ENCODE measurements at places on chromosomes 2 and 18.
A peak's percentile ranks its signal among the peaks of the same experiment; 100 is the strongest.

GRCh38 chr2:185227391-185227790 is 511.2 kb upstream of the FSIP2 start:
- no peak for DNase-seq

- no peak for DNase-seq
Observed at GRCh38 chr18:27847412-27847811, 329.5 kb downstream of the CDH2 start.

DNA sequence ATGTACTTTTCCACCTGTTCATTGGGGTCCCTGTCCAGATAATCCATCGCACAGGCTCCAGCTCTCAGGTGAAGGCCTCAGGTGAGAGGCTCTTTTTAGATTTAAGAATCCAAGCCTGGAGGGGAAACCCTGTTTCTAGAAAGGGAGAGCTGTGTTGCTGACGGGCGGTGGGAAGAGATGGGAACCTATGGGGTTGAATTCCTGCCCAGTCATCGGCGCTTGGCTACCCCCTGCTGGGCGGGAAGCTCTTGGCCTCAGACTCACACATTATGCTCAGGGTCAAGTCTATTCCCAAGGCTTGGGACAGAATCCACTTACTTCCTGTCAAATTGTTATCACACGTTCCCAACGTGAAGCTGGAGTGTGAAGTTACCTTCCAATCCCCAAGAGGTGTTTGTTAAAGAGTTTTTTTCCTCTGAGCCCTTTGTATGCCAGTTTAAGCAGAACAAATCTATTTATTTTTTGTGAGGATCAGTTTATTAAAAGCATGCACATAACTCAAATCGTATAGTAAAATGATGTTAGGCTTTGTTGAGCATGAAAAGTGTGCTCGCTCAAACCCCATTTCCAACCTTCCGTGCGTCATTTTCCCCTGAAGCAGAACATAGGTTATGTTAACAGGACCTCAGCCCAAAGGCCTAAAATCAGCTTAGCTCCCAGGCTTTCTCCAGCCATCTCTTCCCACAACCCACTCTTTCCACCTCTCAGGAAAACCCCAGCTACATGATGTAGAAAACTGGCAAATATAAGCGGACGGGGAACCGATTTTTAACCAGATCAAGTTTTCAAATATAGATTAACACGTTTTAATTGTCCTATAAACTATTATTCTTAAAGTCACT is 181.7 kb upstream of the ETAA1 start:
- DNase-seq: no peak

GRCh38 chr2:239275044-239275685 is 125.7 kb downstream of the HDAC4 start:
- DNase-seq: peak; percentile 60

DNA sequence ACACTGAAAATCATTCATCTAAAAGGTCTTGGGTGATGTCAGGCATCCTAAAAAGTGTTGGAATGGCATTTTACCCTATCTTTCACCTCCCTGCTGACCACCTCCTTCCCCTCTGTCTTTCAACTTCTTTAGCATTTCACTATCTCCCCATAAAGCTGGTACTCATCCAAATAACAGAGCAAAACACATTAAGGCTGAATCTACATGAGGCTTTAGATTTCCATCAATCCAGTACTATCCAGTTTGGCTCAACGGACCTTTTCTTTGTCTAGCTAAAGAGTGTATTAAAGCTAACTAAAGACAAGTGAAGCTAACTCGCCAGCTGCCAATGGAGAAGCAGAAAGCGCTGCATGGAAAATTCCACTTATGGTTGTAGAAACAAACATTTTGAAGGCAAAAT is 122.5 kb upstream of the NCKAP5 start:
- DNase-seq: no peak

GRCh38 chr2:23843051-23843976 is 83.6 kb downstream of the ATAD2B start:
- no peak for DNase-seq

DNA sequence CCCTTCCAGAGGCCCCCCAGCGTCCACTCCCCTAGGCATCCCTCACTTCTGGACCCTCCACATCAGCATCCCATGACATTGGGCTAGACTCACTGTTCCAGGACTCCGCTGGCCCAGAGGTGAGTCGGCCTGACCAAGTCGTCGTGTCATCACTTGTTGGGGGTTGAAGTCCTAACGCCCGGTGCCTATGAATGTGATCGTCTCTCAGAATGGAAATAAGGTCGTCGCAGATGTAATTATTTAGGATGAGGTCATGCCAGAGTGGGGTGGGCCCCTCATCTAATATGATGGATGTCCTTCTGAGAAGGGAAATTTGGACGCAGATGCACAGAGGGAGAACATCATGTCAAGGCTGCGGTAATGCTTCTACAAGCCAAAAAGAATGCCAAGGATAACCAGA is 142.7 kb downstream of the AGAP1 start:
- no peak for DNase-seq

GRCh38 chr18:48340560-48340959 is 68.6 kb downstream of the ZBTB7C start:
- no peak for DNase-seq

DNA sequence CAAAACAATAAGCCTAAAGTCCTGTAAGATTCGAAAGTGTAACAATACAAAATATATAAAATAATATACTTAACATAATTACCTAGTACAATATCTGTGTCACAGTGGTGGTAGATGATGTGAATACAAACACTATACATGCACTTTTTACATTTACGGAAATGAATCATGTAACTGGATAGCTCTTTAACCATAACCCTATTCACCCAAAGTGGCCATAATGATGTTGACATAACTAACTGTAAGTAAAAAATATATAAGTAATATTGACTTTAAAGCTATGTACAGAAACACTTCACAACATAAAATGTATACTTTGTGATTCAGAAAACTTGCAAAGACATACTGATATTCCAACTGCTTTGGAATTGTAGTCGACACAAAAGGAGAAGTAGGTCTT is 616.9 kb upstream of the SLC8A1 start:
- no peak for DNase-seq

DNA sequence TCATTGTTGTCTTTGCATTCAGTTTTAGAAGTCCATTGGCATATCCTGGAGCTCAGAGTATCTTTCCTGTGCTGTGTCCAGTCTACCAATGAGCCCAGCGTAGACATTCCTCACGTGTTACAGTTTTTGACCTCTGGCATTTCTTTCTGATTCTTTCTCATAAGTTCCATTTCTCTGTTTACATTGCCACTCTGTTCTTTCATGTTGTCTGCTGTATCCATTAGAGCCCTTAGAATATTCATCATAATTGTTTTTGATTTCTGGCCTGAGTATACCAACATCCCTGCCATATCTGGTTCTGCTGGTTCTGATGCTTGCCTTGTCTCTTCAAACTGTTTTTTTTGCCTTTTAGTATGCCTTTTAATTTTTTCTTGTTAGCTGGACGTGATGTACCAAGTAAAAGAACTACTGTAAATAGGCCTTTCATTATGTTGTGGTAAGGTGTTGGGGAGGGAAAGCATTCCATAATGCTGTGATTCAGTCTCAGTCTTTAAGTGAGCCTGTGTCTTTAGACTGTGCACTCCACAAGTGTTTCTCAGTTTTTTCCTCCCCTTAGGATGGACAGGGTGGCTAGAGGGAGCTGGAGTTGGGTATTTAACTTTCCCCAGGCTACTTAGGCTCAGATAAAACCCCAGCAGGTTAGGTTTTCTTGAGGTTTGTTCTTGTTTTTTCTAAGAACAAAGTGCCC is 35.6 kb downstream of the CEP192 start:
- no peak for DNase-seq

GRCh38 chr2:160836755-160837154 is 323.5 kb upstream of the TANK start:
- DNase-seq: no peak

DNA sequence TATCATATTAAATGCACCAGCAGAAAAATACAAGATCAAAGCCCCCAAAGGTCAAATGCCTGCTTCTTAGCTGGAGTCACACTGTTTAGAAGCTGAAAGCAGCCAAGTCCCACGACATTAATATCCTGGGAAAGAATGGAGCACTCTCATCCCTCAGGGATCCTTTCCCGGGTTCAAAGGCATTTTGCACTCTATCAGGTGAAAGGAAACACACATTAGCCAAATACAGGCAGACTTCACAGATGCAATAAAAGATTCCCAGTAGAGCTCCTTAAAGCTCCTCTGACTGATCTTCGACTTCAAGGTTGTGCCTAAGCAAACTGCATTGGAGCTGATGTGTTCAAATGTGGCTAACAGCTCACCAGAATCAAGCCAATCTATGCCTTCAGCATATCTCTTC is 158.4 kb downstream of the RNF152 start:
- DNase-seq: no peak

DNA sequence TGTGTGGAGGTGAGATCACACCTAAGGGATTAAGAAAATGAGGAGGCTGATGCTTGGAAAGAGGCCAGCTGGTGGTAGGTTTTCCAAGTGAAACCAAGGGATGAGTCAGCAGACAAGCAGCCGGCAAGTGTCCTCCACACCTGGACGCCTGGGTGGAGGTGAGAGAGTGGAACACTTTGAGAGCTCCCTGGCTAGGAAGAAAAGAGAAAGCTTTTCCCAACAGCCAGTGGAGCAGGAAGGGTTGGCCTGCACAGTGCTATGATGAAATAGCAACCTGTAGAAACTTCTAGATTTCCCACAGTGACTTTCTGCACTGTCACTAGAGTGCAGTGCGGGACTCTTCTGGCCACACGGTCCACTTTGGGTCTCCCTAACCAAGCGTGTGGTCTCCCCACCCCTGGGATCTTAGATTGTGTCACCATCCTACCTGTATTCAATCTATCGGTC is 19.6 kb upstream of the IL37 start:
- no peak for DNase-seq

GRCh38 chr18:32902568-32903330 is 129.9 kb upstream of the KLHL14 start:
- DNase-seq: no peak

GRCh38 chr18:48191494-48191893 is 217.7 kb downstream of the ZBTB7C start:
- DNase-seq: no peak

GRCh38 chr2:63555931-63556330 is 32.3 kb downstream of the WDPCP start:
- DNase-seq: no peak

DNA sequence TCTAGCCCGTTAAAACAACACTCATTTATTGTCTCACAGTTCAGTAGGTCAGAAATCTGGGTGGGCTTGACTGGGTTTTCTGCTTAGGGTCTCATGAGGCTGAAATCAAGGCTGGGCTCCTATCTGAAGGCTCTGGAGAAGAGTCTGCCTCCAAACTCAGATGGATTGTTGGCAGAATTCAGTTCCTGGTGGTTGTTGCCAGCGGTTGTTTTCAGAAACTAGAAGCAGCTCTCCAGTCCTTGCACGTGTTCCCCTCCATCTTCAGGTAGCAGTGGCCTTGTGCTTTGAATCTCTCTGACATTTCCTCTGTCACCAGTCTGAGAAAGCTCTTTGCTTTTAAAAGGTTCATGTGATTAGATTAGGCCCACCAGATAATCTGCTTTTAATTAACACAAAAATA is 20.1 kb upstream of the FN1 start:
- no peak for DNase-seq

DNA sequence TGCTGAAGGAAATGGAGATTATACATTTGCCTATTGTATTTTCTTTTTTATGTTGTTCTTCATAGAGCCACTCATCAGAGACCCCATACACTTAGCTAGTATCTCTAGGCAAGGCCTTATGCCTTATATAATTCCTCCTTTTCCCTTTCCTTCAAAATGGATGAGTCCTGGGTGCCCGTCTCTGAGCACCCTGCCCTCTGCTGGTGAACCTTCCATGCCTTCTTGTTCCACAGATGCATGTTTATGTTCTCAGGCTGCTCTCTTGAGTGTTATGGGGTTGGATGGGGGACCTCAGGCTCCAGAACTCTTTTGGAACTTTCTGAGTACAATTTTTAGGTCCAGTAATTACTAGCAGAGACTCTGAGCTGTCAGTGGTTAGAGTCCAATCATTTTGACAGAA is 368.6 kb upstream of the SPRED2 start:
- no peak for DNase-seq

DNA sequence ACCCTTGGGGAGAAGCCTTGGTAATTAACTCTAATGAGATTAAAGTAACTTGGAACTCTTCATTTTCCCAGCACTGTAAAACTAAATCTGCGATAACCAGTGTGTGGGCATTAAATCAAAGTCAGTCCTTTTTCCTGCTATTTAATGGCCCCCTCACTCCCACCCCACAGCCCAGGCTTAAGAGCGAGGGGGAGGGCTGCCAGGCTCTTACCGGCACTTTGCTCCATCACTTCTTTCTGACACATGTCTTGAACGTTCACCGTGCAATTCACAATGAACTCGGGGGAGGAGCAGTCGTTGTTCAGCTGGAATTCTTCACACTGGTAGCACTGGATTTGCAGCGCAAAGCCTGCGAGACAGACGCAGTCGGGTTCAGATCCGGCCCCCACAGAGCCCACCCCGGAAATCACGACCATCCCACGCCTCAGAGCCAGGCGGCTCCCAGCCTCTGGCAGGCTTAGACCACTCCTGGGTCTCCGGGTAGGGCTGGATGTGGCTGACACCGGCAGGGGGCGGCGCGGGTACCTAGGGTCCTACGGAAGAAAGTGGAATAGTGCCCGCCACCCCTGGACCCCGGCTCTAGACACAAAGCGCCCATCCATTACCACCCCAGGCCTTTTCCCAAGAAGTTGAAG is 1.7 kb downstream of the LYPD1 start:
- no peak for DNase-seq

GRCh38 chr2:190378880-190379237 is 29.3 kb upstream of the MFSD6 start:
- no peak for DNase-seq

DNA sequence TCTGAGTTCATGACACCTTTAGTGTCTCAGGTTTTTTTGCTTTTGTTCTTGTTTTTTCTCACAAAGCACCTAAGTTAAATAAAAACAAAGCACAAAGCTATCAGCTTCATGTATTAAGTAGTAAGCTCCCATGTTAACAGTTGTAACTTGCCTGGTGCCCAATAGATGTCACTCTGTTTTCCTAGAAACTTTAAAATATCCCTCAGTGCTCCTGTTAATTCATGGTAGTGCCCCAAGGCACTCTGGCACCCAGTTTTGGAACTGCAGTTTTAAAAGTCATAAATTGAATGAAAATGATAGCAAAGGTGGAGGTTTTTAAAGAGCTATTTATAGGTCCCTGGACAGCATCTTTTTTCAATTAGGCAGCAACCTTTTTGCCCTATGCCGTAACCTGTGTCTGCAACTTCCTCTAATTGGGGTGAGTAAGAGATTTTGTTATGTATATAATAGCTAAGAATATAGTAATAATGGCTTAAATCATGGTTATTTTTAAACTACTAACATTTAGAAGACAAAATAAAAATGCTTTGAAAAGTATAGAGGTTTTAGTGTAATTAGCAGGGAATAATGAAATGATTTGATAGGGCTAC is 555.0 kb upstream of the TMEFF2 start:
- DNase-seq: no peak

- no peak for DNase-seq
Observed at GRCh38 chr18:706405-706804, 6.0 kb downstream of the ENOSF1 start.

DNA sequence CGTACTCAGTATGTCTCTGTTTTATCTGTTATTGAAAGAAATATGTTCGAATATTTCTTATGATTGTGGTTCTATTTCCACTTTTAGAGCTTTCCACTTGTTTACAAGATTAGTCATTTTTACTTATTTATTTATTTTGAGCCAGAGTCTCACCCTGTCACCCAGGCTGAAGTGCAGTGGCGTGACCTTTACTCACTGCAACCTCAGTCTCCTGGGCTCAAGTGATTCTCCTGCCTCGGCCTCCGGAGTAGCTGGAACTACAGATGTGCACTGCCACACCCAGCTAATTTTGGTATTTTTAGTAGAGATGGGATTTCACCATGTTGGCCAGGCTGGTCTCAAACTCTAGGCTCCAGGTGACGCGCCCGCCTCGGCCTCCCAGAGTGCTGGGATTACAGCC is 53.3 kb downstream of the HIBCH start:
- DNase-seq: no peak
